Activated T-cell treated with anti-CD3 and anti-CD28 coated beads, Interleukin-2, amount 50 U/mL, for 72 hours (primary cell): ENCODE measurements at places on chromosomes 2 and 18.

DNA sequence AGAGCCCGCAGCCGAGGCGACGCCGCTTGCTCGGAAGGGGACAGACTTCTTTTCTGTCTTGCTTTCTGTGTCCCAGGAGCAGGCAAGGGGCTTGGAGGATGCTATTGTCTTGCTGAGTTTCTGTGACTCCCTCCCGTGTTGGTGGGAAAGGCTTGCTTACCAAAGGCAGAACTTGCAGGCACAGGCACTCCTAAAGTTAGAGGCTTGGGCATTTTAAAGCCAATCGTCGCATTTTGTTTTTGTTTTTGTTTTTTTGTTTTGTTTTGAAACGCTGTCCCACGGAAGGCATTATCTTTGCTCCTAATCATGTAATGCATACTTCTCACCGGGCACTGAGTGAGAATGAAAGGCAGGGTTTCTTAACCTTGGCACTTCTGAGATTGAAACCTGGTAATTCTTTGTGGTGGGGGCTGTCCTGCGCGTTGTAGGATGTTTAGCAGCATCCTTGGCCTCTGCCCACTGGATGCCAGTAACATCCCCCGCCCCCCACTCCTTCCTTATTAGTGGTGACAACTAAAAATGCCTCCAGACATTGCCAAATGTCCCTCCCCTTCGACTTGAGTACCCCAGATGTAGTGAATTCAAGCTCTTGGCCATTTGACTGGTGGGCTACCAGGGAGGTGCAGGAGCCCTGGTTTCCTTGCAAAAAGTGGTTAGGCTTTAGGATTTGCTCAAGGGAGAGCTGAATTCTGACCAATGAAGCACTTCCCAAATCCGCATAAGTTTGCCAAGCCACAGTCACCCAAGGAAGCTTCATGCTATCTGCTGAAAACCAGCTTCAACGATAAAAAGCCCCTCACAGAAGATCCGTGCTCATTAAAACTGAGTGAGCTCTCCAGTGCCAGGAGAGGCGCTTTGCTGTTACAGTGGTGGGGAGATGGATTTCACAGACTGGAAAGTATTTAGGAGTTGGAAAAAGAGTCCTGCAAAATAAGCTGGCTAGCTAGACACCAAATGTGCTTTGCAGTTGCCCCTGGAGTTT is 1.2 kb downstream of the ANTXR1 start:
- peak; percentile 32 for DNase-seq

DNA sequence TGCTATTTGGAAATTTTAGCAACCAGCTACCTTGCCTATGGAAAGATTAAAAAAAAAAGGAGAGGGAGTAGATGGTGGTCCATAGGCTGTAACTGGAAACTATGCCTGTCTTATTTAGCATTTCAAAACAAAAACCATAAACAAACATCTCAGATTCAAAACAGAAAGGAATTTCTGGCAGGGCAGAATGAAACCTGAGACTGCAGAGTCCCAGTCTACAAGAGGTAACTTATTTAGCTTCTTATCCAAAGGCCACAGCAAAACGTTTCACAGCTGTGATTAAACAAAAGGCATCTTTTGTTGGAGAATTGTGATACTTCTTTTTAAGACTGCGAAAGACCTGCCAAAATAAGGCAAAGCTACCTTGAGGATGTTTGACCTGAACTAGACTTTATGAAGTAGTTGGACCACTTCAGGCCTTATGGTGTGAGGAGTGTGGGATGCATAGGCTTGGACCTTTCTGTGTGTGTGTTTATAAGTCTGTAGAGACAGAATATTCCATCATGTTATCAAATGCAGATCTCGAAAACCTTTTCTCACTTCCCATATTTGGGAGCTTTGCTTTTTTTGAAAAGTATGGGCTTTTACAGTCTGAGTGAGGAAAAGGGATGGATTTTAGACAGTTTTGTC is 11.0 kb downstream of the CRIM1 start:
- DNase-seq = no peak

DNA sequence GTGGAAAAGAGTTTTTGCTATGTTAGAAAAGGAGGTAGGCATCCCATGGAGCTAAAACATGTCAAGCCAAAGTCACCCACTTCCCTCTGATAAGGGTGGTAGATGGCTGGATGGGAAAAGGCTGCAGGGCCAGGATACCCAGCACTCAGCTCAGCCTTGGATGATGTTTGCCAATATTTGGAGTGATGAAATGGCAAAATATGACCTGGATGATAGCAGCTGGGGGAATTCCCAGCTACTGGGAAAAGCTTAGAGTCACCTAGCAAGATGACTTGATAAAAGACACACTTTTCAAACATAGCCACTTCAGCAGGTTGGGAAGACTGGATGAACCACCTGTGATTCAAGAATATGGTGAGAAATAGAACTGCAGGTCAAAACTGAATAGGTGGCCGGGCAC is 10.1 kb downstream of the RFX8 start:
- no peak for DNase-seq

DNA sequence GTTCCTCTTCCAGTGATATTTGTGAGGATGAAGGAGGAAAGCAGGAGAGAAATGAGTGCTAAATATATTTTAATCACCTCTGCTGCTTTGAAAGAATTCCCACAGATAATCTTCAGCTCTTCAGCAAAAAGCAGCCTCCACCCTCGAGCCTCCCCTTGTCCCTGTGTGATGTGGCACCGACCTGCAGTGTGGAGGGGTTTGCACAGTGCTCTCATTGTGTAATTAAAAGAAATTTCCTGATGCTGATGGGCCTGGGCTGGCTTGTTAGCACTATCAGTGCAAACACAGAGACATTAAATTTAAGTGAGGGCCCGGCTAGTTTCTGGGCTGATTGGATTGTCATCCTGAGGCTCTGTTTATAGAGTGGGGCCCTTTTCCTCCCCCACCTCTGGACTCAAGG is 53.4 kb downstream of the KIF5C start:
- no peak for DNase-seq

DNA sequence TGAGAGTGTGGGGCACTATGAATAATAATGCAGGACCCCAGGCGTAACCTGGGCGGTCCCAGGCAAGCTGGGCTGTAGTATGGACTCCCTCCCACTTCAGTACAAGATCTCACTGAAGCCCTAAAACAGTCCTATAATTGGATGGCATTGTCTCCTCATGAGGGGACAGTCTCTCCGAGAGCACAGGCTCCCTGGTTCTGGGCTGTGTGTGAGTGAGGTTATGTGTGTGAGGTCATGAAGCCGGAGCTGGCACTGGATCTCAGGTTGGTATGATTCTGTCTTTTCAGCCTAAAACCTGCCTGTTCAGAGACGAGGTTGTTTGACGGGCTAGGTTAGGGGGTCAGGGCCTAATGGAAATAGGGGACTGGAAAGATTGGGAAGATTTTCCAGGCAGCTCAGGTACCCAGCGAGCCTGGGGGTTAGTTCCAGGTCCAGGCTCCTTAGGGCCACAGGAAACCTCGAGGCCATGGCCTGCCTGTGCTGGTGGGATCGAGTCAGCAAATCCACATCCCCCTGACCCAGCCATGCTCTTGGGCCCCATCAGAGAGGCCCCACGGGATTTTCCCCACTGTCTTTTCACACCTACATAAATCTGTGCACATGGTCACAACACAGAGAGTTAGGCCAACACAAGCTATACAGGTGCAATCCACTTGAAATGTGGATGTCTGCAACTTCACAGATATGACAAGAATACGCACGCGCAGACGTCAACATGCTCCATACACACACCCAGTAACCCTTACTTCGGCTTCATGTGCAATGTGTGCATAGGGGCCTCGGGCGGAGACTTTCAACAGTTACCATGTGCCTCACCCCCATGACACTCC is 94.8 kb downstream of the INHBB start:
- no peak for DNase-seq

DNA sequence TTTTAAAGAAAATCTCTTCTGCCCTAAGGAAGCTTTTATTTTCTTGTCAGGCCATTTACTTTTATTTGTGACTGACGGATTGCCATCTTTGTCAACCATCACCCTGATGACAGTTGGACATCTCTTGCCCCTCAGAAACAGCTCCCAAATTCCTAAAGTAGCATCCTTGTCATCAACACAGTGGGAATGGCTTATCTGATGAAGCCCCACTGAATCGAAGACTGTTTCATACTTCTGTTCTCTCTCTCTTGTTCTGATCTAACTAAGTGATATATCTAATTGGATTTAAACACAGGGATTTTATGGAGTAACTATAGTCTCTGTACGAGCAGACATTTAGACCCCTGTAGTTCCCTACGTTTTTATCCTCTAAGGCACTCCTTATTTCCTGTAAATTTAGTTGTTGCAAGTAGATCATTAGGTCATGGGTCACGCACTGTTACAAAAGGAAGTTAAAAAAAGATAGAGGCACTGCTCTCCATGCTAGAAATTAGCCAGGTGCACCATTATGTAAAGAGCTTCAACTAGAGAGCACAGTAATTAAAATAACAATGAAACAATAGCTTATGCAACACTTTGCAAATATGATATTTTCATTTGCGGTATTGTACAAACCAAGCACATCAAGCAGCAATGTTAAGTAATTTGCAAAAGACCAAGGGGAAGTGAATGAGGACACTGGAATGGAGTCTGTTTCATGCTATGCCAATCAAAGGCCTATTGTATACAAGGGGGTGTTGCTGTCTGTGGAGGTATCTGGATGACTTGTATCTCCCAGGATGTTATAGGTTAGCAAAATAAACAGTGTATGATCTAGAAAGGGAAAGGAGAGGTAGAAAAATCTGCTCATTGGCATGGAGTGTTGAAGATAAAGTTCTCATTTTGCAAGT is 284.7 kb downstream of the LRRTM1 start:
- DNase-seq = no peak

- no peak for DNase-seq
These were observed 51.1 kb downstream of the TLK1 start for GRCh38 chr2:171109571-171109970.

DNA sequence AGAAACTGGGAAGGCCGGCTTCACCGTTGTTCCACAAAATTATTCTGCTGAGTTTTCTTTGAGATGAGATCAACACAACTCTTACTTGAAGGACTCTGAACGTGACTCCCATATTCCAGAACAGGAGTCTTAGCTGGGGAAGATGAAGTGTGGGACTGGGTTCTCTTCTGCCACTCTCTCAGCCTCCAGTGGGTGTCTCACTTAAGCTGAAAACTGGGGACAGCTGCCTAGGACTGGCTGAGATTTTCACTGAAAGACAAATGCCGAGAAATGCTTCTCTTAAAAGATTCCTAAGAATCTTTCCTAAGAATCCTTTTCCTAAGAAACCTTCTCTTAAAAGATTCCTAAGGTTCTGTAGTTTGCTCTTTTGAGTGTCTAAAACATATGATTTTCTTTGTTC is 156.6 kb upstream of the LHCGR start:
- no peak for DNase-seq

- DNase-seq = no peak
These were observed 12.3 kb upstream of the C2orf42 start for GRCh38 chr2:70203086-70203485.
